CD8-positive, alpha-beta T cell (primary cell): ENCODE measurements at places on chromosomes 16 and 17.

DNA sequence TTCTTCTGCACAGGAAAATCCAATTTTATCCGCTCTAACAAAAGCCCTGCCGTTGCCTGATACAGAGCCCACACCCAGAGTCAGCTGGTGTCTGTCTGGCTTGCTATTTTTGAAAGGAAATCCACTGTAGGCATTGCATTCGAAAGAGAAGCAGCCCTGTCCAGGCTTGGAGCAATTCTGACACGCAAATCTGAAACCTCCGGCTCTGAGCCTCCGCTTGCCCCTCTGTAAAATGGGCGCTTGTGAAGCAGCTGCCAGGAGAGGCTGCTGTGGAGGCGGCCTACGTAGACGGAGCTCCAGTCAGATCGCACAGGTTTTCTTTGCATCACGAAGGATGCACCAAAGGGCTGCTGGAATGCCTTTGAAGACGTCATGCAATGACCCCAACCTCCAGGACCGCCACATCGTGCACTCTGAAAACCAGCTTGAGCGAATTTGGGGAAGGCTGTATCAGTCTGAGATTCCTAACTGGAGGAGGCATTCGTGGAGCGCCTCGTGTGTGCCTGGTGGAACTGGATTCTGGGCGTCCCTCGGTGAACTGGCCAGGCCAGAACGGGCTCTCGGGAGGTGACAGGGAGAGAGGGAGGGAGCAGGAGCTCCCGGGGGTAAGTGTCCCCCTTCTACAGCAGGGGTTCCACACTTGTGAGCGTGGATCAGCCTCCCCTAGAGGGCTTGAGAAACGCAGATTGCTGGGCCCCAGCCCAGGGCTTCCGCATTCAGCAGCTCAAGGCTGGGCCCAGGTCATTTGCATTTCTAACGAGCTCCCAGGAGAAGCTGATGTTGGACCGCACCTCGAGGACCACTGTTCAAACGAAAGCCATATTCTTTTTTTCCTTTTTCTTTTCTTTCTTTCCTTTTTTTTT is 215.5 kb downstream of the MRTFB start:
- DNase-seq: no peak

DNA sequence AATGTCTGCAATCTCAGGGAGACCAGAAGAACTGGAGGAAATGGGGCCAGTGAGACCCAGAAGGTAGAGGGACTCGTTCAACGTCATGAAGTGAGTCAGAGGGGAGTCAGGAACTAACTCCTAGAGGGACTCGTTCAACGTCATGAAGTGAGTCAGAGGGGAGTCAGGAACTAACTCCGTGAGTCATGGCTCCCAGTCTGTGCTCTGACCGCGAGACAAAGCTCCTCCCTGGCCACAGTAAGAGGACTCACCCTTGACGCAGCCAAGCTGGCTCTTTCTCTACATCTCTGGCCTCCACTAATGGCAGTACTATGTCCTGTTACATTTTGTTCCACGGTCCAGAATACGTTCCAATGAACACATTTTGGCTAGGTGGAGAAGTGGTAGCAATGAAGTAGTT is 902.5 kb downstream of the KCNJ2 start:
- no peak for DNase-seq

DNA sequence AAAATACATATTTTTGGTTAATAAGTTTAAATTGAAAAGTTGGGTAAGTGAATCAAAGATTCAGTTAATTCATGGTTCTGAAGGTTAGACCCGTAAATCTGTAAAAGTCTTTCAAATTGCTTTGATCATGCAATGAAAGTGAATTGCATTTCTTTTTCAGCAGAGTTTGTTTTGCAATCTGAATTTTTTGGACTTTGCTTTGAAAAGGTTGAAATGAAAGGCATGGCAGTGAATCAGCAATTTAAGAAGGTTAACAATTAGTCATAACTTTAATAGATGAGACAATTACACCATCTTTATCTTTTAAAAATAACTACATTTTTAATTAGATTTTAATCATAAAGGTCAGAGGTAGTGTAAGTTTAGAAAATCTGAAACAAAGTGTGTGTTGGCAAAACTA is 310.9 kb upstream of the KCNJ16 start:
- no peak for DNase-seq

DNA sequence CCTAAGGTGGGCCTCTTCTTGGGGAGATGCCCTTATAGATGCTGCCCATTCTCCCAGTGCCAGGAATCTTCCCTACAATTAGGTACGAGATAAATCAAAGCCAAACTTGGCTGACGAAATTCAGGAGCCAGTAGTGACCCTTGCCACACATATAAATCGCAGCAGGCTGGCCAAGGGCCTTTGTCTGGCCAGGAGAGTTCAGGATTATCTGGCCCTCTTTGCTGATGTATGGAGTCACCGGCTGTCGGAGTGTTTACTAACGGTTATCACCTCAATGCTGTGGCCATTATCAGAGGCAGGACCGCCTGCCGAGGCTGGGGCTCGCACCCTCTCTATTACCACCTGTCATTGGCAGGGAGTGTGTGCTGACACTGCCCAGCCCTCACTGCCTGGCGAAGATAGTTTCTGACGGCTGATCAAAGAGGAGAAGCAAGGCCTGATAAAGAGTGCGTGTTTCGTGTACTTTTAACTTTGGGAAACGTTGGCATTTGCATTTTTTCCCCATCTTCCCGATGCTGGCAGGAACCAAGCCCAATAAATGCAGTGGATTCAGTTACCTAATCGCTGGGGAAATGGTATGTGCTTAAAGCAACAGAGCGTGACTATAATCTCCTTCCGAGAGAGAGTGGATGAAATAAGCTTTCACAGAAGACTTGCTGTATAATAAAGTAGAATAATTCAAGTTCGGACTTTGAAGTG is 32.8 kb upstream of the TBX2 start:
- no peak for DNase-seq

GRCh38 chr17:82751171-82751570 is 694 bp upstream of the TBCD start:
- no peak for DNase-seq

GRCh38 chr16:50547340-50548124 is 664 bp upstream of the NKD1 start:
- DNase-seq: peak; percentile 92

DNA sequence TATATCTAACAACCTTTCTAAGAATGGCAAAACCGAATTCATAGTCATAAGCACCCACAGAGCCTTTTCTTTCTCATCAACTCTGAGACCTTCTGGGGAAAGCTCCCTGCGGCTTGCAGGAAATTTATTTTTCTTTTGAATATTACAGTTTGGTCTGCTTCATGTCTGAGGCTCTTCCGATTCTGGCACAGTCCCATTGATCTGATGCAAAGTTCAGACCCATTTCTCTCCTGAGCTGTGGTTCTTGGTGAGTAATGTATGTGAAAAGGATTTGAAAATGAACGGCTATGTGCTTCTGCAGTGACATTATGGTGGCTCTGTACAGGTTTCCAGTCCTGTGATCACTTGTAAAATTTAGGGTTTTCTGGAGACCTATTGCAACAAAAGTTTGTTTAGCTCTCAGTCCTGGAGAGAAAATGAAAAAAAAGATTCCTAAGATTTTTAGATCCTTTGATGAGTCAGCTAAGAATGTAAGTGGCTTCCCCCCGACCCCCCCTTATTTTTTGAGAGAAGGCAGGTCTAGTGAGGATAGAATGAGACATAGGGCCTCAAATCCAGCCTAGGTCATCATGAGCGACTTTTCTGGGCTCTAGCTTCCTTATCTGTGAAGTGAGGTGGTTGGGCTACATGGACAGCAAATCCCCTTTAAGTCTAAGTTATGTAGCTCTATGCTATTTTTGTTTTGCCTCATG is 4.6 kb downstream of the GAN start:
- no peak for DNase-seq

- DNase-seq: peak; percentile 62
Measured at GRCh38 chr16:20901068-20901435, 481 bp downstream of the LYRM1 start.

DNA sequence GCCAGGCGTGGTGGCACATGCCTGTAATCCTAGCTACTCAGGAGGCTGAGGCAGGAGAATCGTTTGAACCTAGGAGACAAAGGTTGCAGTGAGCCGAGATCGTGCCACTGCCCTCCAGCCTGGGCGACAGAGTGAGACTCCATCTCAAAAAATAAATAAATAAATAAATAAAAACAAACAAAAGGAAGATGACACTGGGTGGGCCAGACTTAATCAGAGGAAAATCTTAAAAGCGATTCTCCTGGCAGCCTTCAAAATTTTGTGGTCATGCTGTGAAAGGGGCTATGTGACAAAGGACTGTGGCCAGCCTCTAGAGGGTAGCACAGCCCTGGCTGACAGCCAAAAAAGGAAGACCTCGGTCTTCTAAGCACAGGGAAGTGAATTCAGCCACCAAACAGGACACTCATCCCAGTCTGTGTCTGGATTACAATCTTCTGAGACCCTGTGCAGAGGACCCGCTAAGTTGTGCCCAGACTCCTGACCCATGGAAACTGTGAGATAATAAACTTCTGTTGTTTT is 391.1 kb downstream of the CNTNAP4 start:
- DNase-seq: no peak

DNA sequence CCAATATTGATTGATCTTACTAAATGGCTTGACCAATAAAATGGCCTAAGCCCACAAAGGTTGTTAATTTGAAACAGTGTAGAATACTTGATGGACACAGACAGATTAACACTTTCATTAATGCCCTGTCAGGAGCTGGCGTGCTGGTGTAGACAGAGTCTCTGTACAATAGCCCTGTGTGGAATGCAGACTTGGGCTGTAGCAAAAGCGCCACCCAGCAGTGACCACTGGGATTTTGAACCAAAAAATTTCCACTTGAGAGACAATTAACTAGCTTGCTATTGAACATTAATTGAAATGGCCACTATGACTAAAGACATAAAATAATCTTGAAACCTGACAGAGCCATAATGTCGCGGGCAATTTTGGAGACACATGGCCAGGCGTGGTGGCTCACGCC is 19.7 kb upstream of the GUCY2D start:
- DNase-seq: no peak

GRCh38 chr16:78770353-78771091 is 671.1 kb downstream of the WWOX start:
- peak; percentile 66 for DNase-seq

DNA sequence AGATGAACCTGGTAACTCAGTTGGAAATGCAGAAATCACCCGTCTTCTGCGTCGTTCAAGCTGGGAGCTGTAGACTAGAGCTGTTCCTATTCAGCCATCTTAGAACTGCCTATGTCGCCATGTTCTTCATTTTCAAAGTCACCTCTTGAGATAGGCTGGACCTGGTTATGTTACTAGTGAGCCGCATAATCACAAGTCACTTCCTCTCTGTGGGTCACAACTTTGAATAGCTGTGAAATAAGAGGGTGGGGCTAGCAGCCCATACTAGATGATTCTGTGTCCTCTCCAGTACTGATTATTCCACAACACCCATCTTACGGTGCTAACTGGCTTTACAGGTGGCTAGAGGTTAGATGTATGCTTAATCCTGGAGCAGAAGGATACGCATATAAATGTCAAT is 74.2 kb downstream of the VPS53 start:
- DNase-seq: peak; percentile 52

GRCh38 chr16:57802341-57803133 is at the start of gene KIFC3:
TSS of gene KIFC3 (minus strand) at chr16:57802491. CDS start at chr16:57798243, 4,248 bp downstream.
- peak; percentile 76 for DNase-seq

DNA sequence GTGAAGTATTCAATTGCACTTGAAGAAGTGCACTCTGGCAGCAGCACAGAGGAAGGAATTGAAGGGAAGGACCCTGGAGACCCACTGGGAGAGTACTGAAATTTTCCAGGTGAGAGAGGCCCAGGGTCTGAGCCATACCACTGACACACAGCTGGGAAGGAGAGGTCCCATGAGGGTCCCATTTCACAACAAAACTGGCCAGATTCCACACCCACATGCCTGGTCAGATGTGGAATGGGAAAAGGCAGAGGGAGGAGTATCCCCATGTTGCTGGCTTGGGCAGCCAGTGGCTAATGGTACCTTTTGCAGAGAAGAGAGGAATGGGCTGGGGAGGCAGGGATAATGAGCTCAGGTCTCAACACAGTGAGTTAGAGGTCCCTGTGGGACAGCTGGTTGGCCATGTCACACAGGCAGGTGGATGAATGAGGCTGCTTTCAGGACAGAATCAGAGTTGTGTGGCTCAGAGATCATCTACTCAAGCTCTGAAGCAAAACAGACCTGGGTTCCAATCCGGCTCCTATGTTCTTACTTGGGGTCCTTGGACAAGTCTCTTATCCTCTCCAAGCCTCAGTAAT is 26.2 kb upstream of the NGFR start:
- DNase-seq: no peak

DNA sequence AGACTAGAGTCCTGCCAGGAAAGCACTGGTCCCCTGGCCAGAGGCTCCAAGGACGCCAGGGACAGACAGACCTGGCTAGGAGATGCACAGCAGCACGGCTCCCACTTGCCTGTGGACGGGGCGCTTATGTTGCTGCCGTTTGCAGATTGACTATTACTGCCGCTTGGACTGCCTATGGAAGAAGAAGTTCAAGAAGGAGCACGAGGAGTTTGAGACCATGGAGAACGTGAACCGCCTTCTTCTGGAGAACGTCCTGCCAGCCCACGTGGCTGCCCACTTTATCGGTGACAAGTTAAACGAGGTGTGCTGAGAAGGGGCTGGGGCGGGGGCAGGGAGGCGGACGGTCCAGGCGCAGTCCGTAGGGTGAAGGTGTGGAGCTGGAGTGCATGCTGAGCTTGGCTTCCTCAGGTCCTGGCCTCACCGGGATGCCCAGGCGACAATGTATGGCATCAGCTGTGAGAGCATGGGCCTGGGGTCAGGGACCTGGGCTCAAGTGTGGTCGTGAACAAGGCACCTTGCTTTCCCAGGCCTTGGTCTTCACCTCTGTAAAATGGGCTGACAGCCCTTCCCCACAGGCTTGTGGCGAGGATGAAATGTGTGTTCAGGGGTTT is 45.6 kb downstream of the ADCY7 start:
- DNase-seq: no peak
